ENCODE measurements at places on chromosomes 6 and 20. TPM values are rescaled to one million over a fixed set of nuclear protein-coding genes. Genes with fewer than 3 reads are reported as not detected.

KHDC1 gene
- total RNA-seq = 8.9 TPM

NMBR gene
- total RNA-seq = 0.48 TPM

ZNF311 gene
- 7.7 TPM for total RNA-seq

POU5F1 gene
- total RNA-seq = 4.1 TPM

CCN6 gene
- 6.7 TPM for total RNA-seq

TPBG gene
- total RNA-seq = 5.8 TPM

PTP4A1 gene
- 40.4 TPM for total RNA-seq

IPCEF1 gene
- 4.1 TPM for total RNA-seq

ISM1 gene
- 6.7 TPM for total RNA-seq

WFDC10B gene
- total RNA-seq = not detected

ID1 gene
- total RNA-seq = 224 TPM

ITPA gene
- 7.2 TPM for total RNA-seq

TREM2 gene
- 11.6 TPM for total RNA-seq

WFDC9 gene
- not detected for total RNA-seq
